ENCODE measurements at places on chromosomes 11 and 22.
A peak's percentile ranks its signal among the peaks of the same experiment; 100 is the strongest.

DNA sequence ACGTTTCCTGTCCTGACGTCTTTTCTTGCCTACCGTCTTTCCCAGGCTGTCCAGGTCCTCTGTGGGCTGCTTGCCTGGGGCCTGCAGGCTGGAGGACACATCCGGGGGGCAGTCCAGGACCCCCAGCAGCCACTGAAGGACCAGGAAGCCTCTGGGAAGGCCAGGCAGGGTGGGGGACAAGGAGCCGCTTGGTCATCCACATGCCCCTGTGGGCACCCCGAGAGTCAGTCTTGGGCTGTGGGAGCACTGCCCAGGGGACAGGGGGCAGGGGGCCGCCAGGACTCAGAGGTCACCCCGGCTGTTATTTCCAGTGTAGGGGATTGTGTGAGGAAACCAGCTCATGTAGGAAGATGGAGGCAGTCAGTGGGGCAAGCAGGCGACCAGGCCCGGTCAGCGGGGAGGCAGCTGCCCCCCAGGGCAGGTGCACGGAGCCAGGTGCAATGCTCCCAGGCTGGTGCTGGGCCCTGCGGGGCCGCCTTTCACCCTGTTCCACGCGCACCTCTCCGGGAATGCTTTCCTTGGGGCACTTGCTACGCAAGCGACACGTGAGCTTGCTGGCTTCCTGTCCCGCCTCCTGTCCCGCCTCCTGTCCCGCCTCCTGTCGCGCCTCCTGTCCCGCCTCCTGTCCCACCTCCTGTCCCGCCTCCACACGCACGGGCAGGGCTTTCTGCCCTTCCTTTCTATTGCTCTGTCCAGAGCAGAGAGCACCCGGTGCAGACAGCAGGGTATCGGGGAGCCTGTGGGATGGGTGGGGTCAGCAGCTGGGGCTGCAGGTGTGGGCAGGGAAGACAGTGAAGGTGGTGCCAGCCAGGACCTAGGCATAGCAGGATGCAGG lies 39.5 kb downstream of the MUC5B start:
- peak; percentile 59 for DNase-seq

DNA sequence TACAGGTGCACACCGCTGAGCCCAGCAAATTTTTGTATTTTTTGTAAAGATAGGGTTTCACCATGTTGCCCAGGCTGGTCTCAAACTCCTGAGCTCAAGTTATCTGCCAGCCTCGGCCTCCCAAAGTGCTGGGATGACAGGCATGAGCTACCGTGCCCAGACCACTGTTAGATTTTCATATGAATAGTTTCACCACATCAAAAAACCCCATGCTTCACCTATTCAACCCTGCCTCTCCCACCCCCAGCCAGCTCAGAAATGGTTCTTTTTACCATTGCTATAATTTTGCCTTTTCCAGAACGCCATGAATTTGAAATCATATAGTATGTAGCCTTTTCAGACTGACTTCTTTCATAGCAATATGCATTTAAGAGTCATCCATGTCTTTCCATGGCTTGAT lies 37.9 kb downstream of the CDPF1 start:
- DNase-seq = no peak

- DNase-seq = no peak
Measured at GRCh38 chr11:28505232-28505631, 397.0 kb downstream of the METTL15 start.

DNA sequence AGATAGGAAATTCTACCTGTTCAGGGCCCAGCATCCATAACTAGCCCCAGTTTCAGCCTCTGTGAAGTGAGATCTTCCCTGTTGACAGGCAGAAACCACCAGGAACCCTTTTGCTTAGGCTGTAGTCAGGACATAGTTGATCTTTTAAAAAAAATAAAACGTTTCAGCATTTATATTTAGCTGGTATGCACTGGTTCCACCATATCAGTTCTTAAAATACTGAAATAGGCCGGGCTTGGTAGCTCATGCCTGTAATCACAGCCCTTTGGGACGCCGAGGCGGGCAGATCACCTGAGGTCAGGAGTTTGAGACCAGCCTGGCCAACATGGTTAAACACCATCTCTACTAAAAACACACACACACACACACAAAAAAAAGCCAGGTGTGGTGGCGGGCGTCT lies 35.3 kb downstream of the GALNT18 start:
- DNase-seq = no peak

DNA sequence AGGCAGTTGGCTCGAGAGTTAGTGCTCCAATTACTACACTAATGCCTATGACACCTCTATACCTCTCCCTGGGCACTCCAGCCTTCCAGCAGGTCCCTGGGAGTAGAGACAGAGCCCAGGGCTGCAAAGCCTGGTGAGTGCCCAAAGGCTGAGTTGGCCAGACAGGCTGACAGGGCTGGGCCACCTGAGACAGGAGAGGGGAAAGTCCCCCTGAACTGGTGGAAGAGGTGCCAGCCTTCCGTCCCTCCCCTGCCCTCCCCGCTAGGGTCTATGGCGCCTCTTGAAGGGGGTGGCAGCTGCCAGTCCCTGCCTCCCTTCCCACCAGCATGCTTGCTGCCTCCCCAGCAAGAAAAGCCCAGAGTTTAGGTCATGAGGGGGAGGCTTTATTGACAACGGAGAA lies 3.0 kb downstream of the KCNJ11 start:
- DNase-seq = no peak

GRCh38 chr11:74896311-74896710 lies 52.6 kb downstream of the XRRA1 start:
- no peak for DNase-seq
